ENCODE measurements at places on chromosomes 3 and 15. TPM values are rescaled to one million over a fixed set of nuclear protein-coding genes. Genes with fewer than 3 reads are reported as not detected.

The EIF4G1 gene
- total RNA-seq, result 359 TPM

The ADGRG7 gene
- not detected for total RNA-seq

The ST8SIA2 gene
- 11.8 TPM for total RNA-seq

The CPA3 gene
- total RNA-seq, result not detected

The GPR176 gene
- total RNA-seq, result 43.6 TPM

The ZPLD1 gene
- not detected for total RNA-seq

The SLCO2A1 gene
- total RNA-seq, result 2.4 TPM

The STRIT1 gene
- not detected for total RNA-seq

The MYD88 gene
- total RNA-seq, result 3.4 TPM
